ENCODE measurements at places on chromosomes 4 and X.

DNA sequence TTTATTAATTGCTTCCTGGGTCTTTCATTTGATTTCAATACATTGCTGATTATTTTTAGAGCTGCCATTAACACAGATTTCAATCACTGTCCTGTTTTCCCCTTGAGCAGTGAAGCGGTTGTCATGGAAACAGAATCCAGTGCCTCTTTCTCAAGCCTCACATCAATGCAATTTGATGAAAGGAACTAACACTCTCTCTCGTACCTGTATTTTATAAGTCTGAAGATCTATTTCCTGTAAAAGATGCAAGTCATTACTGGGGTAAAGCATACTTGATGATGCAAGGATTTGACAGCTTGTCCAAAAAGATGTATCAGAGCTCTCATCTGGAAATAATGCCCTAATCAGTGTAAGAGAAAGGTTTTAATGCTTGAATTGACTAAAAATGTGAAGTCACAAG lies 17.9 kb upstream of the GASK1B start:
- DNase-seq: no peak

- DNase-seq: no peak
Observed at GRCh38 chr4:157754410-157754809, 418.4 kb downstream of the GASK1B start.

- DNase-seq: no peak
Observed at GRCh38 chrX:47390780-47391179, 20.4 kb downstream of the ZNF157 start.

DNA sequence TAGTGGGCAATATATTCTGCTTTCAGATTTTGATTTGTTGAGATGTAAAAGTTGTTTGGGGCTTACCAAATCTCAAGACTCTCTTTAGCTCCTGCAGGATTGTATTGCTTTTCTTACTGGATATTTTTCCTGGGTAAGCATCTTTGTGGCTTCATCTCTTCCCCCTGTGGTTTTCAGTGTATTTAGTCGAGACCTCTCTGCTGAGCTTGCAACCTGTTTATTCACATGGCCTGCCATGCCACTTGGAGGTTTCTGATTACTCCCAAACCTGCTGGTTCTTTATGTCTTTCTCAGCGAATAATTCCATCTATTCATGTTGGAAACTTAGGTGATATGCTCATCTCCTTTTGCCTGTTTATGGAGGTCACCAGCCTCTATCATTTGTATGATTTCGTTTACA lies 10.9 kb downstream of the CCNG2 start:
- no peak for DNase-seq

- peak; percentile 55 for DNase-seq
Observed at GRCh38 chrX:48083212-48083611, 11.8 kb upstream of the ZNF630 start.

DNA sequence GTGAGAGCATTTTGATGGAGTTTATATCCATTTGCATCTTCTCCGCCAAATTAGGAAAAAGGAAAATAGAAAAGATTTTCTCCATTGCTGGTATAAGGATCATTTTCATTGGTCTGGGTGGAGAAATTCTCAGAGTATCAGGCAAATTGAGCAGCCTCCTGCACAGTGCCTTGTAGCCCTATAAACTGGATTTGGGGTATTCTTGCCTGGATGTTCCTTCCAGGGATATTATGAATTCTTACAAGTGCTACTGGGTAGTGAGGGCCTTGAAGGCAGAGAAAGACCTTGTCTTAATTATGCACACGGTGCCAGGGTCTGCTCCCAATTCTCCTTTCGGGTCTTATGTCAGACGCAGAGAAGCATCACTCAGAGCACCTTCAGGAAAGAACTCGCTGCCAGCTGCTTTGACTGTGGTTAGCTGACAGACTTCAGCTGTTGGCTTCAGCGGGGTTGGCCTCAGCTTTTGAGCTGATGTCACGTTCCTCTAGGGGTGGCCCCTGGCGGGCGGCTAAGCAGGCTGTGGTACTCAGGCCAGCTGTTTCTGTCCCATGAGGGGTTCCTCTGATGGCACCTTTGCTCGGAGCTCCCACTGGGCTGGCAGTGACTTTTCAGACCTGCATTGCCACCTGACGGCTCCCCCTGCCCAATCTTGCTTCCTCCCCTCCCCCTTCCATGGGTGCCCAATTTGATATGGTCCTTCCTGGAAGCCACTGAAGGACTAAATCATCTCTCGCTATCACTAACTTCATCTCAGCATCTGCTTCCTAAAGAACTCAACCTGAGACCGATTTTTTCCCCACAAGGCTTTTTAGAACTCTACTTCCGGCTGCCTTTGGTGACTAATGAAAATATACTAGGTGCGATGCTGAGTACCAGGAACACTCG lies 519.5 kb downstream of the BCOR start:
- peak; percentile 79 for DNase-seq

- no peak for DNase-seq
Observed at GRCh38 chrX:43743100-43743822, 87.2 kb downstream of the MAOA start.

GRCh38 chr4:1758306-1759121 lies 34.6 kb upstream of the FGFR3 start:
- DNase-seq: no peak

- no peak for DNase-seq
Observed at GRCh38 chr4:123433573-123433972, 37.0 kb downstream of the SPRY1 start.

GRCh38 chr4:92789741-92790140 lies 486.0 kb downstream of the GRID2 start:
- no peak for DNase-seq

- no peak for DNase-seq
Observed at GRCh38 chrX:133980406-133980805, 5.0 kb downstream of the GPC3 start.

DNA sequence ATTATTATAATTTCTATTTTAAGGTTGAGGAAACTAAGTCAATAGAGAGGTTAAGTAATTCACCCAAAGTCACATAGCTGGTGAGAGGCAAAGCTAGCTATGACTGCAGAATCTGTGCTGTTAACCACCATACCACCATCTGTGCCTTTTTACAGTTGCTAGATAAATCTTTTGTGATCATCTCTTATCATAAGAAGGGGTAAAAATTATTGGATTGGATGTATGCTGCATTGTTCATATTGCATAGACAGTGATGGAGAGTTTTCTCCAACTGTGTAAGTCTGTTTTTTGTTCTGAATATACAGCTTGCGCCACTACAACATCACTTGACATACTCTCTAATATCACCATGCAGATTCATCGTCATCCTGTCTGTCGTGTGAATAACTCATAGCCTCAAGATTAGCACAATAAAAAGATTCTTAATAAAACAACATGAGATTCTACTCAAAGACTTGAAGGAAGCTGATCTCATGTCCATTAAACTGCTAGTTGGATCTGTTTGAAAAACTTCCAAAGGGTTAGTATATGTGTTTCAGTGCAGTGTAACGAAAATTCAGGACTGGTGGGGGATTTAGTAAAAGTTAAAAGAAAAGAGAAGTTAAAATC lies 495.9 kb downstream of the SPRY1 start:
- no peak for DNase-seq

DNA sequence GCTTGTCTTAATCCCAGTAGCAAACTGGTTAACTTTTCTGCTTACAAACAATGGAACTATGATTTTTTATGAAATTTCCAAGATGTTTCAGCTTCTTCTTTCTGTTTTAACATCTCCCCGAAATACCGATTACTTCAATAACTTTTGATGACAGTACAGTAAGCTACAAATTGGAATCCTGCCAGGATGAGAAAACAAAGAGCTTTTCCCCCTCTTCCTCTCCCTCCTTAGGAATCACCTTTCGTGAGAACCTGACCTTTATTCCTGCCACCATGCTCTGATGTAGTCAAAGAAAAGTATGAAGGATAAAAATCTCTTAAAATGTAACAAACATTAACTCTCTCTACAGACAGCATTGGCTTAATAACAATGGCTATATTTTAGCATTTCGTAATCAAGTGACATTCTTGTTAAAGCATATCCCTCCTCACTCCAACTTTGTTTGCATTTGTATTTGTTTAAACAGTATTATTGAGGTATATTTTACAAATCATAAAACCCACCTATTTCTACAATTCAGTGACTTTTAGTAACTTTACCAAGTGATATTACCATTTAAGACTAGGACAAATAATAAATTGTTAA lies 148.7 kb upstream of the NAP1L5 start:
- no peak for DNase-seq

GRCh38 chr4:3713817-3714641 lies 52.2 kb upstream of the ADRA2C start:
- no peak for DNase-seq

GRCh38 chrX:44733931-44734330 lies 109.9 kb upstream of the DUSP21 start:
- DNase-seq: no peak

DNA sequence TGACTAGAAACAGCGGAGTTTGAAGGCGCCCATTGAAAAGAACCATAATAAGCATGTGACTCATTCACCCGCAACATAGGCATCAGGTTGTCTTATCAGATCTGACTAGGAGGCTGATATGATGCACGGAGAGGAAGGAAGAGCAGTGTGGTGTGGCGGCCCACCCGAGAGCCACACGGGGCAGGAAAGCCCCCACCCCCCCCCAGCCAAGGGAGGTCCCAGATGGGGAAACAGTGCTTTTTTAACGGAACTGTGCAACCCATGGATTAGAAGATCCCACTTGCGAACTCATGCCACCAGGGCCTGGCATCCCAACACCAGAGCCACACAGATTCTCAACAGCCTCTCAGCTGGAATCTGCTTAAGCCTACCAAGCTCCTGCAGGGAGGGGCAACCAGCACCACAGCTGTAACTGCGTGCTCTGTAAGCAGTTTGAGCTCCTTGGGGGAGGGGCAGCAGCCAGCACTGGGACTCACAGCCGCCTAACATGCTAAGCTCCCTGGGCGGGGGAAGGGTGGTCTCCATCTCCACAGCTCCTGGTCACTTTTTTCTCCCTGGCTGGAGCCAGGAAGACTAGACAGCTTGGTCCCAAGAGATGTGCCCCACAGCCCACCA lies 466.2 kb downstream of the PDGFC start:
- no peak for DNase-seq

DNA sequence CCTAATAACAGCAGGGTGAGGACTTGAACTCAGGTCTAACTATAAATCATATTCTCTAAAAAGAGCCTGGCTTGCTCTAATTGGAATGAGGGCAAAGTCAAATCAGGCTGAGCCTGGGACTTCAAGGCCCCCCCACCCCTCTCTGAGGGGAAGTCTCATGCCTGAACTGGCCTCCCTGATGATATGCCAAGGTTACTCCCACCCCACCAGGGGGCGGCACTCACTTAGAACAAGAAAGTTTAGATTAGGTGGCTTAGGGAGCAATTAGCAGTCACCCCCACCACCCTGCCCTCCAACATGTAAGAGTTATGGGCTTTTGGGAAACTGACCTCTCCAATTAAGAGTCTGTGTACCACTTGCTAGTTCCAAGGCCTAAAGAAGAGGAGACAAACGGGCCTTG lies 2.7 kb downstream of the FOXO4 start:
- peak; percentile 75 for DNase-seq

- no peak for DNase-seq
Observed at GRCh38 chrX:100407147-100407783, 2.8 kb downstream of the PCDH19 start.

All from activated CD4-positive, alpha-beta T cell treated with anti-CD3 and anti-CD28 coated beads, Interleukin-10, Interleukin-2, amounts not matched to agents 100 ng/mL and 50 ng/mL, durations not matched to agents 16 hours and 8 hours (primary cell).